CD4-positive, alpha-beta T cell treated with Interleukin-17A for 1 hour (primary cell): ENCODE measurements at places on chromosomes 6 and 20.
A peak's percentile ranks its signal among the peaks of the same experiment; 100 is the strongest.

GRCh38 chr6:138719744-138720143 lies 53.8 kb upstream of the CCDC28A start:
- DNase-seq, result peak; percentile 1

GRCh38 chr20:60024801-60025200 lies 66.6 kb downstream of the CDH26 start:
- DNase-seq, result no peak

DNA sequence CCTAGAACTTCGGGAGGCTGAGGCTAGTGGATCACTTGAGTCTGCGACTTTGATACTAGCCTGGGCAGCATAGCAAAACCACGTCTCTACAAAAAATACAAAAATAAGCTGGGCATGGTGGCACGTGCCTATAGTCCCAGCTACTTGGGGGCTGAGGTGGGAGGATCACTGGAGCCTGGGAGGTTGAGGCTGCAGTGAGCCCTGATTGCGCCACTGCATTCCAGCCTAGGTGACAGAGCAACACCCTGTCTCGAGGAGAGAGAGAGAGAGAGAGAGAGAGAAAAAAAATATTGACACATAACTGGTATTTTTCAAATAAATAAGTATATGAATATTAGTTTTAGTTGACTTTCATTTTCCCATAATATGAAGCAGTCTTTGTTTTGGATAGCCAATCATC lies 222.2 kb downstream of the BTBD9 start:
- DNase-seq, result no peak

GRCh38 chr6:71153755-71154325 lies 134.8 kb upstream of the OGFRL1 start:
- DNase-seq, result no peak

- DNase-seq, result no peak
Measured at GRCh38 chr6:15362274-15363160, 116.6 kb downstream of the JARID2 start.

GRCh38 chr6:86079938-86080337 lies 437.3 kb upstream of the SYNCRIP start:
- DNase-seq, result no peak

DNA sequence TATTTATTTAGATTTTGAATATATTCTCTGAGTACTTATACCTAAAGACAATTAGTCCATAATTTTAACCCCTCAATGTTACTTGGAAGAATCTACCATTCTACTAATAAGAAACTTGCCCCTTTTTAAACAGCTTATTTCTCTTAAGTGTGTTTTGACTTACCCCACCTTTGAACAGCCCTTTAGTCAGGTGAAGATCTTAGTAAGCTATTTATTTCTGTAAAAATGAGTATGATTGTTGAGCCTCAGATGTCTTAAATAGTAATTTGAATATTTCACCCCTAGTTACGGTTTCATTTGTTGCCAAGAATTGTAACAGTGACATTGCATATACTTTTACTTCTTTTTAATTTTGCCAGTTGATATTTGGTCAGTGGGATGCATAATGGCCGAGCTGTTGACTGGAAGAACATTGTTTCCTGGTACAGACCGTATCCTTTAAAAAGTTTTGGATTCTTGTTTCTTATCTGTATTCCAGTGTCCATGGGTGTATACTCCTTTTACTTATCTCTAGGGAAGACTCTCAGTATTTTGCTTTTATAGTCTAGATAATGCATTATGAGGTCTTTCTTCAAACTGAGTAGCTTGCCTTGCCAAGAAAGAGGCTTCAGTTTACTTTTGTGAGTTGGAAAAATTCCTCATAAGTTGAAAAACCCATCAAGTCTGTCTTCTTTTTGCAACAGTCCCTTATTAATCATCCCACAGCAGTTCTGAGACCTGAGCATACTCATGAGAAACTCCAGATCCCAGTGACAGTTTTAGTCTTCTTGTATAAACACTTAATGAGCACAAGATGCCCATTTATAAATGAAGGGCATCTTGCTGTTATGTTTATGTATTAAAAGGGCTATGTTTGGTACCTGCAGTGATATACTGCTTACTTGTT lies 48.8 kb downstream of the MAPK14 start:
- no peak for DNase-seq

- no peak for DNase-seq
Measured at GRCh38 chr6:108974201-108974600, 120.4 kb downstream of the SESN1 start.

- DNase-seq, result no peak
Measured at GRCh38 chr6:150380256-150380655, 11.4 kb downstream of the IYD start.

DNA sequence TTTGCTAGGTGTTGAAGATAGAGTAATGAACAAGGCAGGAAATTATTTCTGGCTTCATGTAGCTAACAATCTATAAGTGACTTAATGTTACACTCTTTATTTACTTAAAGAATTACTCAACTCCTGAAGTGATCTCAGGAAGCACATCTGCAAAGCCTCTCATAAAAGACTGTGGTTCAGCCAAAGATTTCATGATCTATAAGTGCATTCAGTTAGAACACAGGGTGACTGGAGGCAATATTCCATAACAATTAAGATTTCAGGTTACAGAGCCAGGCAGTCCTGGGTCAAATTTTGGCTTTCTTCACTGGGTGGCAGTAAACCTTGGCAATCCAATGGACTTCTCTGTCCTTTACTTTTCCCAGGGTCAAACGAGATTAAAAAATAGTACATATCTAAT lies 204.0 kb downstream of the TPBG start:
- no peak for DNase-seq

DNA sequence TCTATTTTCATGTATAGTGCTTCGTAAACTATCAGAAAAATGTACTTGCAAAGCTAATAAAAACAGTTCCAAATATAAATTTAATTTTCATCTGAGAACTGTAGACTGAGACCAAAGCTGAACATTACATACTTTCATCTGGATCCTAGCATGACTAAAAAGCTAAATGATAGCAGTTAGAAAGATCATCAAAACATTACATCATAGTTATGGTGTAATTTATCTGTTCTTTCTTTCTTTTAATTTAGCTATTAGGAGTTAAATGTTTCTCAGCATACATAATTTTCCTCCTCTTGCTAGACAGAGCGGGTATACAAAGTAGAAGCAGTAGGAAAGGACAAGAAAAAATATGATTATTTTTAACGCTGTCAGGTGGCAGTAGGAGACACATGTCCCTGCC lies 164.2 kb upstream of the THEMIS start:
- no peak for DNase-seq

GRCh38 chr20:56409521-56409920 lies 2.5 kb upstream of the CASS4 start:
- DNase-seq, result no peak

- no peak for DNase-seq
Measured at GRCh38 chr6:5989141-5989723, 17.5 kb downstream of the NRN1 start.

DNA sequence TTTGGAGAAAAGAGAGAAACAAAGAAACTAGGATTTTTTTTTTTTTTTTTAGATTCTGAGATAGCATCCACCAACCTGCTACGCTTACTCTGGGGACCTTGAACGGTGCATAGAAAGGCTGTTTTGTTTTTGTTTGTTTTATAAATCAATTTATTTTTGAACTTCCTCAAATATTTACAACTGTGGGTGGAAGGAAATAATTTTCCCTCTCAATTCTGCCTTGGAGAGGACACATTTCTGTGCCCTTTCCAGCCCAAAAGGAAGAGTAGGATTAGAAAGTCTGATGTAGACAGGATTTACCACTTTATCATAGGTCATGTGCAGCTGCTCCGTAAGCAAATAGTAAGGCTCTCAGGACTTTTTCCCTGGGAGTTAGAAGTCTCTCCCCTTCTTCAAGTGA lies 190.5 kb downstream of the NKAIN2 start:
- DNase-seq, result no peak

GRCh38 chr6:151475653-151476523 lies 17.9 kb upstream of the CCDC170 start:
- peak; percentile 63 for DNase-seq
